Stimulated activated CD4-positive, alpha-beta T cell treated with anti-CD3 and anti-CD28 coated beads, Interleukin-4, amount 100 ng/mL, for 48 hours (primary cell): ENCODE measurements at places on chromosomes 3 and 15.

GRCh38 chr3:14179114-14179465, 473 bp downstream of the LSM3 start:
- no peak for DNase-seq

DNA sequence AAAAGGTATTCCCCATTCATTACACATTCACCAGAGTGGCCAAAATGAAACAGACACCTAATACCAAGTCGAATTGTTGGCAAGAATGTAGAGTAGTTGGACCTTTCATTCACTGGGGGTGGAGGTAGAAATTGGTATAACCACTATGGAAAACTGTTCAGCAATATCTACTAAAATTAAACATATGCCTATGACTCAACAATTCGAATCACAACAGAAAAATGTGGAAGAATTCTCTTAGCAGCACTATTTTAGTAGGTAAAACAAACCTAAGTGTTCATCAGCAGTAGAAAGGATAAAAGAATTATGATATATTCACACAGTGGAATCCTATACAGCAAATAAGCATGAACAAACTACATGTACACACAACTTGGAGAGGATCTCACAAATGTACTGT, 30.6 kb downstream of the POLG start:
- no peak for DNase-seq

- no peak for DNase-seq
Observed at GRCh38 chr3:141485641-141486495, 959 bp upstream of the RASA2 start.

GRCh38 chr3:197028728-197029510, 698 bp downstream of the MELTF start:
- no peak for DNase-seq

- DNase-seq: no peak
Observed at GRCh38 chr15:52002351-52002750, 16.7 kb upstream of the MAPK6 start.

GRCh38 chr3:70974747-70975146, 608.8 kb downstream of the FOXP1 start:
- no peak for DNase-seq

DNA sequence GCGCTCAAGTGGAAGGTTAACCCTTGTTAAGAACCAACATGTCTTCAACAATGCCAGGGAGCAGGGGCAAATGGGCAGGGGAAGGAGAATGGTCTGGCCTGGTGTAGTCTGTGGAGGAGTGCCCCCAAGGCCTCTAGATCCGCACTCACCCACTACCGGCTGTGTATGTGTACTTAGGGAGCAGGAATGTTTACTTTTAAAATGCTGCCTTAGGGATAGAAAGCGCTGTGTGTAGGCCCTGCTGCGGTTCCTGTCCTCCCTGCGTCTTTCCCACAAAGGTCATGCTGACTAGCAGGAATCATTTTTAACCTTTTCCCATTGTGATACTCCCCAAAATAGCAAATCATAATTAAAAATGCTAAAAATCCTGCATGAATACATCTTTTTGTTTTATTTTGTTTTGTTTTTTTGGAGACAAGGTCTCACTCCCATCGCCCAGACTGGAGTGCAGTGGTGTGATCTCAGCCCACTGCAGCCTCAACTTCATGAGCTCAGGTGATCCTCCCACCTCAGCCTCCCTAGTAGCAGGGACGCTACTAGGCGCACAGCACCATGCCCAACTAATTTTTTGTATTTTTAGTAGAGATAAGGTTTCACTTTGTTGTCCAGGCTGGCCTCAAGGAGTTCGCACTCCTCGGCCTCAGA, 35.9 kb upstream of the CEMIP start:
- no peak for DNase-seq

GRCh38 chr15:67865331-67865730, 25.5 kb upstream of the RNU6-1 start:
- DNase-seq: no peak

DNA sequence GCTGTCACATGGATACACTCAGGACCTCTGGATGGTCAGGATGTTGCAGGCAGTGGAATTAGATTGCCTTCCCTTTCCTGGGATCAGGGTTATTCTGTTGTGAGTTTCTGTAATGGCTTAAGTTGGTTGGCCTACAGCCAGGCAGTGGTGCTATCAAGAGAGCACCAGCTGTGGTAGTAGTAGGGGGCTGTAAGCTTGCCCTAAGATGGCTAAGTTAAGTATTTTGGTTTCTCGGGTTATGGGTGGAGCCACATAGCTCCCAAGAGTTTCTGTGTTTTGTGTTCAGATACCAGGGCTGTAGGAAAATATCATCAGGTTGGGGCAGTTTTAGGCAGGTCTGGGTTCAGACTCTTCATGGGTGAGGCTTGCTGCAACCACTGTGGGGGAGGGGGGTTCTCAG, 59.6 kb downstream of the LEKR1 start:
- no peak for DNase-seq

DNA sequence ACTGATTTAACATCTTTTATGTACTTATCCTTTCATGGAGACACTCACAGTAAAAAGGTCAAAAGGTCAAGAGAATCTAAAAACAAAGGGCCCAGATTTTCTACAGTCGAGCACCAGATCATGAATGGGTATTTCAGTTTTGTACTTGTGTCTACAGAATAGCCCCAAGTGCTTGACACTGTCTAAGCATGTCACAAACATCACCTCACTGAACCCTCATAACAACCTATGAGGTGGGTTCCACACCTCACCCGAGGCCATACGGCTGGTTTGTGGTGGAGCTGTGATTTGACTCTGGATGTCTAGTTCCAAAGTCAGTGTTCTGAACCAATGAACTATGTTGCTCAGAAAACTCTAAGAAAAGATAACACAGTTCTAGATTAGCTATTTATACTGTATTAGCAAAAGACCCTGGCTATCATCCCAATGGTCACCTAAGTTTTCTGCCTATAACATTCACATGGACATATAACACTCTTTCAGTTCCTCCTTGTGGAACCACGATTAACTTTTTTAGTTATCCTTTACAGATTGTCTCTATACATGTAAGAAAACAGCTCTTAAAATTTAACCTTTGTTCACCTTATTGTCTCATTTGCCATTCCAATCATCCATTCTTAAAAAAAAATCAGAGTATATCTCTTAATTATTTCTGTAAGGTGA, 25.5 kb downstream of the TM6SF1 start:
- no peak for DNase-seq

GRCh38 chr3:178146406-178146831, 389.8 kb upstream of the KCNMB2 start:
- DNase-seq: no peak

DNA sequence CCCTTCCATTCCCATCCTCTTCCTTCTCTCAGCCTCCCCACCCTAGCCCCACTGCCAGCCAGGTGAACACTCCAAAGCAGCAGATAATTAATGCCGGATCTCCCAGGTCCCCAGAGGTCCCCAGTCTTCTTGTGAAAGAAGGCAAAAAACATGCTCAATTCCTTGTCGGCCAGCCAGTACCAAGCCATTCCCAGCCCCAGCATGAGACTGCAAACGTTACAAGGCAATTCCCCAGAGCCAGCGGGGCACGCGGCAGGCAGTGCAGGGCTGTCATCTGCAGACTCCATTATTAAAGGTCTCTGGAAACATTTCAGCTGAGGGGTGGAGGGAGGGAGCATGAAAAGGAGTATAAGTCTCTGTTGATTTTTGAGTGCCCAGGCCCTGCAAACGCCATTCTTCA, 117.8 kb downstream of the XXYLT1 start:
- DNase-seq: no peak

GRCh38 chr3:184593220-184593927, 31.8 kb downstream of the EPHB3 start:
- DNase-seq: no peak

GRCh38 chr3:13638927-13639326, 90.0 kb downstream of the FBLN2 start:
- no peak for DNase-seq

- DNase-seq: no peak
Observed at GRCh38 chr15:71096676-71097075, 18.6 kb upstream of the THSD4 start.

DNA sequence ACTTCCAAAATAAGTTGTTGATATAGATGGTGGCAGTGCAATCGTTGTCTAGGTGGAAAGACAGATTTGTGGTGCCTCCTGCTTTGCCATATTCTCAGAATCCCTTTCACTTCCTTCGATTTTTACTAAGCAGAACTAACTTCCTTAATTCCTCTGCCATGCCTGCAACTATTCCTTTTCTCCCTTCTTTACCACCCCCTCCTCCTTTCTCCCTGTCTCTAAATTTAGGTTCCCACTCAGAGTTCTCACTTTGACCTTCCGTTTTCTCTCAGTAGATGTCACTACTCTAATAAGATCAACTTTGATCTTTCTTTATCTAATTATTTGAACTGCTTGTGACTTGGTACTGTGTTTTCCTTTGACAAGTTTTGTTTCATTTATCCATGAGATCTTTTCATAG, 351.2 kb downstream of the LPP start:
- no peak for DNase-seq

DNA sequence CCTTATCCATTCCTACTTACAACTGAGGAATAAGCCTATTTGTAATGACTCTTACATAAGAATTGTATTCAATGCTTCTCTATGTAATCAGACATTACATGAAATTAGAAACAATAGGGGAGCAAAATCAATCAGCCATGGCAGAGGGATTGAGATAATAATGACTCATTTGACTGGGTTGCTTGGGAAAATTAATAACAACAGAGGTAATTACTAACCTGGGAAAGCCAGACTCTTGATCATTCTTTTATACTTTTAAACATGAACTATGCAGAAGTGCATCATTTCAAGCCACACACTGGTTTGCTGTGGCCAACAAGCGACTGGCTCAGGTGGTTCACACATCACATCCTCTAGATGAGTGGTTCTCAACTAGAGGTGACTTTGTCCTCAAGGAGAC, 126.3 kb upstream of the CRBN start:
- no peak for DNase-seq

DNA sequence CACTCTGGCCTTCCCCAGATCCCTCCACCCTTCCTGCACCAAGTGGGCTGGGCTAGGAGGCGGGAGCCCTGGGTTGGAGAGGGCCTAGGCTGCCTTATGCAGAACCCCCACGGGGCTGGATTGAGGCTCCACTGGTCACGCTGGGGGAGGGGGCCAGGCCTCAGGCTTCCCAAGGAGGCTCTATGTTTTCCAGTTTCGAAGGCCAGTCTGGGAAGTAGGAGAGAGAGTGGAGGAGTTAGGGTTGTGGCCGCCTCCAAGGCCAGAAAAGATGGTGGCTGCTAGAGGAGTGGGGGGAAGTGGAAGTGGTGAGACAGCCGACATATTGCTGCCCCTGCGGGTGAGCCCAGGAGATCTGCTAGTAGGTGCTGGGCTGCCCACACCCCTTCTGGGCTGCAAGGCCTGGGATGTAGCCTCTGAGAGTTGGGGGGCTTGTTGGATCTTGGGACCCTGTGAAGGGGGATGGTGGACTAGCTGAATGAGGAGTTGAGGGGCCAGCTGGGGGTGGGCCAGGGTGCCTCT, 1.2 kb downstream of the GNAI2 start:
- peak; percentile 23 for DNase-seq

GRCh38 chr3:138394686-138395085, 39.7 kb upstream of the ESYT3 start:
- no peak for DNase-seq

GRCh38 chr15:78216276-78217104, 17.9 kb downstream of the ACSBG1 start:
- no peak for DNase-seq

DNA sequence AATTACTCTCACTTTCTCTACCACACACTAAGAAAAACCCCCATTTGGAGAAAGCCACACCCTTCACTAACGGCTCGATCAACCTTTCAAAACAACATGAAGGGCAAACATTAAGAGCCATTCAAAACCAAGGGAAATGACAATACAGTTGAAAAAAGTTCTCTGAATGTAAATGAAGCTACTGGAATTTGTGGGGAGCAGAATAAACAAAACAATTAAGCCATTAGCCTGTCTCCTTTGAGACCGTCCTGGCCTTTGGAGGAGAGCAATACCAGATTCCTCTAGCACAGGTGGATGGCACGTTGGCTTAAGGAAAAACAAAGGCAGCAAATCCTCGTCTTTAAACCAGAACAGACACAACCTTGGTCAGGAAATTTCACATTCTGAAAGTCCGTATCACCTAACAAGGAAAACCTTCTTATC, 18.7 kb downstream of the MYO1E start:
- no peak for DNase-seq

DNA sequence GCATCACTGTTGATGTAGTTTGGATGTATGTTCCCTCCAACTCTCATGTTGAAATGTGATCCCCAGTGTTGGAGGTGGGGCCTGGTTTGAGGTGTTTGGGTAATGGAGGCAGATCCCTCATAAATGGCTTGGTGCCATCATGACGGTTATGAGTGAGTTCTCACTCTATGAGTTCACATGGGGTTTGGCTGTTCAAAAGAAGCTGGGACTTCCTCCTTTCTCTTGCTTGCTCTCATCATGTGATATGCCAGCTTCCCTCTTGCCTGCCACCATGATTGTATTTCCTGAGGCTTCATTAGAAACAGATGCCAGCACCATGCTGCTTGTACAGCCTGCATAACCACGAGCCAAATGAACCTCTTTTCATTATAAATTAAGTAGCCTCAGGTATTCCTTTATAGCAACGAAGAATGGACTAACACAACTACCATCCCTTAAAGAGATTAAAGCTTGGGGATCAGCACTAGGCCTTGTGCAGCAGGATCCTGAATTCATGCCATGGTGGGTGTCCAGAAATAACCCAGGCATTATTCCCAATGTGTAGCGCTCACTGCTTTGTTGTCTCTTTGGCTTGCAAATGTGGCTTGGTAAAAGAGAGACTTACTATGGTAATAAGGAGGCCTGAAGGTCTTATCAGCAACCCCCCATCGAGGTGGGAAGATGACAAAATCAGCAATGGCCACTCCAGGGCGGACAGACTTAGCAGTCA, 41.9 kb downstream of the NDUFB4 start:
- DNase-seq: no peak

- DNase-seq: no peak
Observed at GRCh38 chr3:45590822-45591546, 3.6 kb upstream of the LIMD1 start.

DNA sequence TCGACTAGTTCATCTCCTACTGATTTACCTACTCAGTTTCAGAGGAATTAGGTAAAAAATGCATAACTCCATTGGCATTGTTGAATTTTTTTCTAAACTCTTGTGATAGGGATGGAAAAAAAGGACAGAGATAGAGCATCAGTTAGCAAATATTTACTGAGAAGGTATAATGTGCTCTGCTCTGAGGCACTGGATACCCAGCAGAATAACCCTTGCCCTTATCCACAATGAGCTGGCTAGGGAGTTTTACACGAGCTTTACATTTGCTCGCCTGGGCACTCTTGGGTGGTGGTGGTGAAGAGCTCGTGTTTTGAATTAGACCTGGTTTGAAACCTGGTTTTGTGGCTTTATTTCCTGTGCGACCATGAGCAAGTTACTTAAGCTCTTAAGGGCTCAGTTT, 149.6 kb downstream of the RORA start:
- no peak for DNase-seq

- DNase-seq: no peak
Observed at GRCh38 chr3:107555359-107555758, 32.6 kb downstream of the BBX start.

- no peak for DNase-seq
Observed at GRCh38 chr3:112372396-112372795, 39.4 kb downstream of the CD200 start.
